Caki2 (cell line): ENCODE measurements at places on chromosomes 4 and X. TPM values are rescaled to one million over a fixed set of nuclear protein-coding genes. Genes with fewer than 3 reads are reported as not detected.

- DNase-seq: no peak
Measured at GRCh38 chr4:8910100-8910821, 38.6 kb upstream of the HMX1 start.

- no peak for DNase-seq
Measured at GRCh38 chr4:82415922-82416365, 14.3 kb downstream of the HNRNPDL start.

GRCh38 chr4:67790721-67791120, 36.5 kb upstream of the GNRHR start:
- DNase-seq: no peak

GRCh38 chr4:42817913-42818312, 74.6 kb upstream of the GRXCR1 start:
- DNase-seq: no peak

Gene WNK3
- 0.96 and 2.7 TPM in 2 replicates for total RNA-seq

DNA sequence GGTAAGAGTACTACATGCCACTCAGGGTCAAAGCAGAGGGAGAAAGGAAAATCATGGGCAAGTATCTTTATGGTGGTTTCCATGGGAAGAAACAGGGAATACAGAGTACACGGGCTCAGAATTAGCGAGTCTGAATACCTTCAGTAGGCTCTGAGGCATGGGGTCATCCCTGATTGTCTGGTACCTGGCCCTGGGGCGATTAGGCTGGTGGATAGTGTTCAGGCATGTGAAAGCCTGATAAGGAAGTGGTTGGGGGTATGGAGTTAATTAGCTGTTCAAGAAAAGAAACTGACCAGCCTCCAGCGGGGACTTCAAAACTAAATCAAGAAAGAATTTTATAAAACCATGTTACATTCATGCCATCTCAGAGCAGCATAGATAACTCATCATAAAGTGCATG, 518.8 kb downstream of the RAB28 start:
- no peak for DNase-seq

DNA sequence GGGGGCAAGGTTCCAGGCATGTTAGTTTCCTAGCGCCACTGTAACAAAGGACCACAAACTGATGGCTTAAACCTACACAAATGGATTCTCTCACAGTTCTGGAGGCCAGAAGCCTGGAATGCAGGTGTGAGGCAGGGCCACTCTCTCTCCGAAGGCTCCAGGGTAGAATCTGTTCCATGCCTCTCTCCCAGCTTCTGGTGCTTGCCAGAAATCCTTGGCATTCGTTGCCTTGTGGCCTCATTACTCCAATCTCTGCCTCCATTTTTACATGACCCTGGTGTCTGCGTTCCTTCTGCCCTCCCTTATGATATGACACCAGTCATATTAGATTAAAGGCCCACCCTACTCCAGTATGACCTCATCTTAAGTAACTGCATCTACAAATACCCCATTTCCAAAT, 39.6 kb downstream of the CLDN34 start:
- no peak for DNase-seq

Gene HHIP
- total RNA-seq: 1.4 and 17.2 TPM in 2 replicates

DNA sequence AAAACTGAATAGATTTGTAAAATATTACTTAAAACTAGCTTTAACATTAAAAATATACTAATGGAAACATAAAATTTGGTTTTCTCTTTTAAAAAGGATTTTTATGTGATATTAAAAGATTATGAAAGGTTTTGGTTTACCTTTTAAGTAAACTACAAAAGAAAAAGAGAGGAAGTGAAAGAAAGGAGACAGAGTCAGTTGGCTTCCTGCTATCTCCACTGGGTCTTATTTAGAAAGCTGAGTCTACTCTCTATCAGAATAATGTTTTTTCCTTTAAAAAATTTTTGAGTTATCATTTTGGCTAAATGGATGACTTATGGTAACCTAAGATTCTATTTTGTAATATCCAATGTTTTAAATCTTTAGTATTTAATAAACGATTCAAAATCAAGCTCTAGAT, 21.6 kb upstream of the ATP8A1 start:
- DNase-seq: no peak

DNA sequence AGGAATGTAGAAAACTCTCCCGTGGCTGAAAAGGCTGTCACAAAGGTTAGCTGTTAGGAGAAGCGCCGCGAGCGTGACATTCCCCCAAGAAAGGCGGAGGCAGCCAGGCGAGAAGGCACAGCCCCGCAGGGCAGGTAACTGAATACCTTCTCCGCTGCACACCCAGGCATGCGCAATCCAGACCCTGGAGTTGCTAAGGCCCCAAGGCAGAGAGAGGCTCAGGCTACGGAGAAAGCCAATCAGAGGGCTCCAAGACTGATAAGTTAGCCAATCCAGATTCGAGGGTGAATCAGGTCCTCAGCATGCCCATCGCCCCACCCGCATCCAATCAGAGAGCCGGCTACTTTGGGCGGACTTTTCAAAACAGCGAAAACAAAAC, 485 bp upstream of the CCNG2 start:
- DNase-seq: peak; percentile 98

- peak; percentile 74 for DNase-seq
Measured at GRCh38 chr4:168797194-168797593, 212.9 kb downstream of the CBR4 start.

Gene SOX3
- 0.07 and 0.78 TPM in 2 replicates for total RNA-seq

DNA sequence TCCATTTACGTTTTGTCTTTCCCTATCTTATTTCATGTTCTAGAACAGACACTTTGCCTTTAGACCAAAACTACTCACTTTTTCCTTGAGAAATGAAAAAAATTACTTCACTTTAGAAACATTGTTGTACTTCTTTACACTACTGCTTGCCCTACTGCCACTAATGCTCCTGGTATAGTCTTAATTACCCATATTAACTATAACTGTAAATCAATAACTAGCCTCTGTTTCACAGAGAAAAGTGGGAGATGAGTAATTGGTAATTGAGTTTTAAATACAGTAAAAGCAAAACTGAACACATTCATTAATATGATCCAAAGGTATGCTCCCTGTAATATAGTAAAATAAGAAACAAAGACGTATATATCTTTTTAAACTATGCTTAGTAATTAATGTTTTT, 111.1 kb upstream of the JADE1 start:
- DNase-seq: no peak

DNA sequence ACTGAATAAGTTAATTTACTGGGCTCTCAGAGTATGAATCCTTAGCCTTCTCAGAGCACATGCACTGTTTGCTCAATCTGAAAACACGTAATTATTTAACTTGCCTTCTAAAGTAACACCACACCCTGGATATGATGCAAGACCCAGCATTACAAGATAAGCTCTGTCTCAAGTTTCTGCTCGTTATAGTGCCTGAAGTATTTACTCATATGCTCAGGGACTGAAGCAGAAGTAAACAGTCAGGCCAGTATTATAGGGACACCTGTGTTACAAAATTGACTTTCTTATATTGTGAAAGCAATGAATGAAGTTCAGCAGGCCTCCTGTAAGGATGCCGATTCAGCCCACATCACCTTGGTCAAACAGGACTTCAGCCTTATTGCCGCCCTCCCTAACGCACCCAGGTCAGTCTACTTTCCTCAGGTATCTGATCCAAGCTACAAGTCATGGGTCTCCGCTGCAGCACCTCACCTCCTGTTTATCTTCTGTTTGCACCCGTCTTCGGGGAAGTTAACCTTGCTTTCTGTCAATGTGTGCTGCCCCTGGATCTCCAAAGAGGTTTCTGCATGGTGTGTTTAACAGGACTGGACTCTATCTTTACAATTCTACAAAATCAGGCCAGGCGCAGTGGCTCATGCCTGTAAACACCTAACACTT, 42.8 kb upstream of the KLF3 start:
- peak; percentile 28 for DNase-seq

DNA sequence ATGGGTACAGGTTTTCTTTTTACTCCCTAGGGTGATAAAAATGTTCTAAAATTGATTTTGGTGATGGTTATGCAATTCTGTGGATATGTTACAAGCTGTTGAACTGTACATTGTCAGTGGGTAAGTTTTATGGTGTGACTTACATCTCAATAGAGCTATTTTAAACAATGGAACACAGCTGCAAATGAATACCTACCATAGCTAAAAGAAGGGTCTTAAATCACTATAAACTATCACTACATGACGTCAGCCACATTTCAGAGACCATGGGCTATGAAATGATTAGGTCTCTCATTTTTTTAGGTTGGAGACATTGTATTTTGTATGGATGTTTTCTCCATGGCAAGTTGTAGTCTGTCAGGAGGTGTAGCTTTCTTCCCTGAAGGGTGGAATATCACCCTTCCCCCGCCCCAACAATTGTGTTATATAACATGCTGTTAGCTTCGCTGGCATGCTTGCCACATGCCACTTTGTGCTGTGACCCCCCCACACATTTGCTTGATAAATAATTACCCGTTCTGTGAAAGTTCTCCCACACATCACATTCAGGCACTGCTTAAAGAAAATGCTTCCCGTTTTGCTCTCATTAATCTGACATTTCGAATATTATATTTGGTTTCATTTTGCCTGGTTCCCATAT, 159.7 kb downstream of the ARHGAP10 start:
- no peak for DNase-seq

DNA sequence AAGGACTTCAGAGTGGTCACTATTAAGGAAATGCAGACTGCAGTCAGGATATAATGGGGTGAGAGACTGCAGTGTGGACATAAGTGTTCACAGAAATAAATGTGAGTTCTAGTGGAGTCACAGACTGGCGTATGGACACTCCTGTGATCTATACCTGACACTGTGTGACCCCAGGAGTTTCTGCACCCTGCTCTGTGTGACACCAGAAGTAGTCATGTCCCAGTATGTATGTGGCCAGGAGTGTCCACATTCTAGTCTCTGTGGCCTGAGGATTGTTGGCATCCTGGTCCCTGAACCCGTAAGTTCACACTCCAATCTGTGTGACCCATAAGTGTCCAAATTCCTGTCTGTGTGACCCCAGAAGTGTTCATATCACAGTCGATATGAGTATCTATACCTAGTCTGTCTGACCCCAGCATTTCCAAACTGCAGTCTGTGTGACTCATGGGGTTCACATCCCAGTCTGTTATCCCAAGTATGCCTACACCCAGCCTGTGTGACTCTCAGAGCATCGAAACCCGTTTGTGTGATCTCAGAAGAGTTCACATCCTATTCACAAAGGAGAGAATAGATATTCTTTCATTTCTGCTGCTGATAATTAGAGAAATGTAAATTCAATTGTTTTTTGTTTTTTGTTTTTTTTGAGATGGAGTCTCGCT, 16.3 kb downstream of the WDR13 start:
- DNase-seq: no peak

Gene PLK4
- 11.5 and 13.5 TPM in 2 replicates for total RNA-seq

DNA sequence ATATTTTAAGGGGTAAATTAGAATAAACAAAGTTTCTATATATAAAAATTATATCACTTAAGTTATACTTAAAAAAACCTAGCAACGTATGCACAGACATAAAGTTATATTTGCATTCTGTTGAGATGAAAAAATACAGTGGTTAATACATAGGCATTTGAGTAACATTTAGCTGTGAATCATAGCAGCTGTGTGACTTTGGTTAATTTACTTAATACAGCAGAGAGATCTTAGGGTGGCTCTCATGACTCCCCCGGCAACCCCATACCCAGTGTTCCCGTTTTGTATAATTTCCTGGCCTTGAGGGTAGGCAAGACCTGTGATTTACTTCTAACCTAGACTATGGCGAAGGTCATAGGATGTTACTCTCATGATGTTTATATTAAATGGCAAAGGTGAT, 504.8 kb downstream of the INPP4B start:
- DNase-seq: no peak

Gene PNMA6A
- total RNA-seq: 6.1 and 11.8 TPM in 2 replicates
